Omental fat pad (tissue), 4 donors: ENCODE measurements at places on chromosomes 6 and 20. TPM values are rescaled to one million over a fixed set of nuclear protein-coding genes. Genes with fewer than 3 reads are reported as not detected.

The ALDH8A1 gene
- total RNA-seq = 3.0 TPM

The ENPP5 gene
- 2.0 TPM for total RNA-seq

DNA sequence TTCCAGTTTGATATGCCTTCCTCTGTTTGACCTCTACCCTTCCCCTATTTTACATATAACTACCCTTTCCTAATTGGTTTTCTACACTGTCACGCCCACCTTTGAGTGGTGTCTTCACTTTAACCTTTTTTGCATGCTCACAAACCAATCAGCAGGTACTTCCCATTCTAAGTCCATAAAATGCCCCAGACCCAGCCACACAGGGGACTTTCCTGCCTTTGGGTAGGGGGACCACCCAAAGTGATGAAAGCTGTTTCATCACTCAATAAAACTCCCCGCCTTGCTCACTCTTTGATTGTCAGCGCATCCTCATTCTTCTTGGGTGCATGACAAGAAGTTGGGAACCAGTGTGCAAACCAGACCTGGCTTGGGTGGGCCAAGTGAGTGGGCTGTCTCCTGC lies 20.5 kb upstream of the SNRPC start:
- DNase-seq = no peak

The ADTRP gene
- 0.31 TPM for total RNA-seq

The SPATA2 gene
- 3.3 TPM for total RNA-seq

DNA sequence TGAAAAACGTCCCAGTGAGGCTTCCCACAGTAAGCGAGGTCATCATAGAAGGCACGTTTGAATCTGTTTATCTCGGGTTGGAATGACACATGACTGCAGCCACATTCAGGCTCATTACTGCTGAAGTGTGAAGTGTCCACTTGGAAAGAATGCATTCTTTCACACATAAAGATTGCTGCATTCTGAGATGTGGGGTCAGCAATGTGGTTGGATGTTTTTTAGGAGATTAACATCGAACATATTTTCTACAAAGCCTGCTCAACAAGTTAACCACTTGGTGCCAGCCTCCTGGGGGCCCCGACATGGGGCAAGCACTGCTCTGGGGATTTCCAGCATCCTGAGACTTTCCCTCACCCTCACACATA lies 79.9 kb downstream of the BMP6 start:
- no peak for DNase-seq
